GM19239 (cell line): ENCODE measurements at places on chromosomes 11 and 22.

DNA sequence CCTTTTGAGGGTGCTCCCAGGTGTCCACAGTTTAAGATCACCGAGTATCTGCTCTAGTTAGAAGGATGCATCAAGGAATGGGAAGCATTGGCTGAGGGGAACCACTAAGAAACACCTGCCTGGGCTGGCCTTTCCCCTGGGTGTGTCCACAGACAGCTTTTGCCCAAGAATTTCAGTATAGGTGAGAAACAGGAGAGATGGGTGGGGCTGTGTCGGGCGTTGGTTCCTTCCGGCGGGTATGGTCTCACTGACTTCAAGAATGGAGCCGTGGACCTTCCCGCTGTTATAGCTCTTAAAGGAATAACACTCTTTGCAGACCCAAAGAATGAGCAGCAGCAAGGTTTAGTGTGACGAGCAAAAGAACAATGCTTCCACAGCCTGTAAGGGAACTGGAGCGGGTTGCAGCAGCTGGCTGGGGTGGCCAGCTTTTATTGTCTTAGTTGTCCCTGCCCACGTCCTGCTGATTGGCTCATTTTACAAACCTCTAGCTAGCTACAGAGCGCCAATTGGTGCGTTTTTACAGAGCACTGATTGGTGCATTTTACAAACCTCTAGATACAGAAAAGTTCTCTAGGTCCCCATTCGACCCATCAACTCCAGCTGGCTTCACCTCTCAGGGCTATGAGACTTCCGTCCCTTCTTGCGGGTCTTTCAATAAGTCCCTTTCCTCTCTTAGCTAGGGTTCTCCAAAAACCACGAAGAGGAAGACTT is 2.4 kb downstream of the FADS1 start:
- no peak for DNase-seq

DNA sequence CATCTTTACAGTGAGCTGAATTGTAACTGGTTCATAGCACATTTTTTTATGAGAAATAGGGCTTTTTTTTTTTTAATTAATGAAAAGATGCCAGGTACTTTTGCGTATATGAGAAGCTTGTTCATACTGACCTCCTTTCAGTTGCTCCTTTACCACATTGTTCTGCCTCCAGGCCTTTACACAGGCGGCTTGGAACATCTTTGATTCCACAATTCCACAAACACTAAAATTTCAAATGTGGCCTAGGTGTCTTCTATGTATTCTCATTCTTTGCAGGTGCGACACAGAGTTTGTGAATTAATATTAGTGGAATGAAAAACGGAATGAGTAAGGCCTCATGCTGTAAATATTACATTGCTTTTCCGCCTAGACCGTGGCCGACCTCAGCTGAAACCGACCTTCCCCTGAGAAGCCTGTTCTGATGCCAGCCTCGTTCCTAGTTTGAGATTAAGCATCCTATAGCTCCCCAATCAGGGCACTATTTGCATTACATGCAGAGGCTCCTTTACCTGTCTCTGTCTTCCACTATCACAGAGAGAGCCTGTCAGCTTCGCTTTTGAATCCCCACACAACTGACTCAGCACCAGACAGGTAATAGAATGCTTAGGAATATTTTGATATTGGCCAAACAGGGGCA is 125.8 kb downstream of the LDLRAD3 start:
- DNase-seq, result no peak

- DNase-seq, result no peak
Measured at GRCh38 chr11:102921587-102922220, 33.8 kb downstream of the MMP13 start.

DNA sequence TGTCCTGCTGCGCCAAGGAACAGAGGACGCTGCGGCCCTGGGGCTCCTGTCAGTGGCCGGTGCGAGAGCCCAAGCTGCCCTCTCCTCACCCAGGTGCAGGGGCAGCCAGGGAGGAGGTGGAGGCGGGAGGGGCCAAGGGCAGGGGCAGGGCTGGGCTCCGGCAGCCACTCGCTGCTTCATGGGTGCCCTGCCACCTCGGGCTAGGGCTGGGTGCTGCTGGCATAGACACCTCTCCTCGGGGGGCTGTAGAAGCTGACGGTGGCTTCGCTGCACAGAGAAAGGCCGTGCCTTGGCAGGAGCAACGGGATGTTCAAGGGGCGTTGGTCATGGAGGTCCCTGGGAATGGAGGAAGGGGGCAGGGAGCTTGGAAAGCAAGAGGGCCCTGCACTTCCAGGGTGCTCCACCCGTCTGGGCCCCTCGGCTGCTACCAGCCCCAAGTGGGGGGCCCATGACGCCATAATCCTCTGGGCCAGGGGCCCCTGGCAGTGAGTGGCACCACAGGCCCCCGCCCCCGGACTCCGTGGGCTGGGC is 1.6 kb upstream of the TBX1 start:
- DNase-seq, result no peak

DNA sequence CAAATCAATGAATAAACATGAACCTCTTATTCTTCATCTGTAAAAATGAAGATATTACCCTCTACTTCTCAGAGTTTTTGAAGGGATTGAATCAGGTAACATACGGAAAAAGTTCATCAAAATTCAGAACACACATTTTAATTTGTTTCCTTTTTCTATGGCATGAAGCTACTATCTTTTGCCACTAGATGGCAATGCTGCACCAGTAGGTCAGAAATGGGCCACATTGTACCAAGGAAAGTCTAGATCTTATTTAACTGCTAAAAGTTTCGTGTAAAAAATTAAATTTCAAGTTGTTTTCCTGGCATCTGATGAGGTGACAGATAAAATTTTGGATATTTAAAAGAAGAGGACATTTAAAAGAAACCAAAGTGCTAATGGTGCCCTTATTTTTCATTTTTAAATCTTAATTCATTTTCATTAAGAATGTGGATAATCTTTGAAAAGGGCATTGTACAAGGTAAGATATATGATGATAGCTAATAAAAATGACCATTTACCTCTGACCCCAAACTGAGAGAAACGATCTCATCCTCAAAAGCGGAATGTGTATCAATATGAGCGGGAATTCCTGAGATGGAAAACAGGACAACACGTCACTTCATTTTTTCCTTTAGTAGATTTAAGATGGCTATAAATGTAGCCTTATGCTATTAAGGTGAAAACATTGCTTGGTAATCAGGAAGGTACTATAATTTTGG is 16.1 kb downstream of the ALKBH8 start:
- DNase-seq, result peak; percentile 9

DNA sequence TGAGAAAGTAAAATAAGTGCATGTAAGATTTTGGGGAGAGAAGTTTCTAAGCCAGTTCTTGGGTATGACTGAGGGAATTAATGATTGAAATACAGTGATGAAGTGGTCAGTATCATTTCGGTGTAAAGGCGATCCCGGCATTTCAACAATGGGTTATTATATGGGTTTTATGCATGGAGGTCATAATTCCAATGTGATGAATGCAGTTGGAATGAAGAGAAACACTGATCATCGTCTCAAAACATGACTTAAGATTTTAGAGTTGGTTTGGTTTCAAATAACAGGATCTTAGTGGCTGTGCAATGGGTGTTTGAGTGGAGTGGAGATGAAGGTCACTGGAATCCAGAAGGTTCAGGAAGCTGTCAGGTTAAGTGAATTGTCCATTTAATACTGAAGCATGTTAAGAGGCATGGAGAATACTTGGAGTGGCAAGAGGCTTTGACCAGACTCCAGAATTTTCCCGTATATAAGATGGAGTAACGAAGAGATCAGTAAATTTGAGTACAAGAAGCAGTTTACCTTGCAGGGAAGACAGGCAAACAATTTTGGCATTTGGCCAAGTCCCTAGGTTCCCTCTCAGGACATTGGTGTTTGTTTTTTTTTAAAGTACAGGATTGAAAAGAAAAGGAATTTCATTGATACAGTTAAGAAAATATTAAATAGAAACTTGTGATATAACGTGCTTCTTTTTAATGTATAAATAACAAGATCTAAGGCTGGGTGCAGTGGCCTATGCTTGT is 96.4 kb upstream of the BIRC3 start:
- no peak for DNase-seq

DNA sequence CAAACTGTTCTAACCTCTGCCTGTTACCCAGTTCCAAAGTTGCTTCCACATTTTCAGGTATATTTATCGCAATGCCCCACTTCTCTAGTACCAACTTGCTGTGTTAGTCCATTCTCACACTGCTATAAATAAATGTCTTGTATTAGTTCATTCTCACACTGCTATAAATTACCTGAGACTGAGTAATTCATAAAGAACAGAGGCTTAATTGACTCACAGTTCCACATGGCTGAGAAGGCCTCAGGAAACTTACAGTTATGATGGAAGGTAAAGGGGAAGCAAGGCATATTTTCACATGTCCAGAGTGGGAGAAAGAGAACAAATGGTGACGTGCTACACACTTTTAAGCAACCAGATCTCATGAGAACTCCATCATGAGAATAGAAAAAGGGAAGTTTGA is 130.4 kb upstream of the C11orf87 start:
- no peak for DNase-seq

GRCh38 chr11:27452147-27452546 is 20.4 kb downstream of the LGR4 start:
- DNase-seq, result no peak

- DNase-seq, result no peak
Measured at GRCh38 chr11:128898580-128899344, 7.6 kb downstream of the KCNJ5 start.

- DNase-seq, result no peak
Measured at GRCh38 chr11:123235117-123235655, 40.1 kb upstream of the CLMP start.

GRCh38 chr22:43018615-43019014 is 3.7 kb upstream of the PACSIN2 start:
- DNase-seq, result no peak

DNA sequence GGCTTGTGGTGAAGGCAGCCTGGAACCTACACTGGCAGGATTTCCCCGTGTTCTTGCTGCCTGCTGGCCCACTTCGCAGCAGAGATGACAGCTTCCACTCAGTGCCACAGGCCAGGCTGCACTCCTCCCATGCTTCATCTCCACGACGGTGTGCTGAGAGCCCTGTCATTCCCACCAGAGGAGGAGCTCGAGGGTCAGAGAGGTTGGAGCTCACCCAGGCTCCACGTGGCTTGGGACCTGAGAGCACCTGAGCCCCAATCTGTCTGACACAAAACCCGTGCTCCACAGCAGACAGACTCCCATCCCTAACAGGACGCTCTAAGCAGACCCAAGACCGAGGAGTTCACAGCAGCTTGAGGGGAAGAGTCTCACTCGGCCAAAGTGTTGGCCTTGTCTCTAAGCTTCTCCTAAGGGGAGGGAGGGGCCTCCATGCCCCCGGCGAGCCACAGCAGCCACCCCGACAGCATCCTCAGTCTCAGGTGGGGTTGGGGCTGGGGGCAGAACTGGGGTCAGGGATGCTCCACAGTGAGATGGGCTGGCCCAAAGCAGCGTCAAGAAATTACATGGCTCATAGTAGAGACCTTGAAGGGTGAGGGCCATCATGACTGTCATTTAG is 10.7 kb downstream of the LRFN4 start:
- DNase-seq, result no peak

DNA sequence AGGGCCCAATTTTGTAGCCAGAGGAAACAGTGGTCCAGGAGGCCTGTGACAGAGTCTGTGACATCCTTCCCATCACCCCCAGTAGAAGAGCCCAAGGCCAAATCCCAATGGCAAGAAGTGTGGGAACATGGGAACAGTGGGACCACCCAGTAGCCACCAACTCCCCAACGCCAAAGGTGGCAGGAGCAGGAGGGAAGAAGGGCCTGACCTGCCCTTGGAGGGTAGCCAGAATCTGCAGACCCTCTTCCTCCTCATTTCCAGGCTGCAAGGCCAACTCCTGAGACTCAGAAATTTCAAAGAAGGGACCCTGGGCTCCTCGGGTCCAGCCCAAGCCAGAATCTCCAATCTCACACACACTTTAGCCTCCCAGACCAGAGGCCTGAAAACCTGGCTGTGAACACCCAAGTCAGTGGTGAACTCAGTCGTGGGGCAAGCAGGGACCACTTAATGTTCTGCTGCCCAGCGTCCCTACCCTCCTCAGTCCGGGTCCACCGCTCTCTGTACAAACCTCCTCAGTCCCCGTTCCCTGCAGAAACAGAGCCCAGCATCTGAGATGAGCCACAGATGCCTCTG is 6.2 kb downstream of the RAB3IL1 start:
- no peak for DNase-seq

DNA sequence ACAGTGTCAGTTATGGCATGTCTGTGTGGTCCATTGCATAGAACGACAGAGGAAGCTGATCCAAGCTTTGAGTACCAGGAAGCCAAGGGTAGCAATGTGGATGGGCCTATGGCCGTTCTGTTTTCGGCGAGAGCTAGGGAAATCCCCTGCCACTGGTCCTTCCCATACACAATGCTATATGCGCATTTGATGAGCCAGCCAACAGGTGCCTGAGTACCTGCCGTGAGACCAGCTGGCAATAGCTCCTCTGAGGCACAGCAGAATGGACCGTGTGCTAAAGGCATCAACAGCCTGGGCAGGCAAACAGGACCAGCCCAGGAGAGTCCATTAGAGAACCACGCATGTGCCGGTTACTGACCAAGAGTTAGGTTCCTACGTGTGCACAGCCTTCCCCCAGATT is 753.0 kb downstream of the NTM start:
- DNase-seq, result no peak

GRCh38 chr22:27962268-27963044 is 43.4 kb upstream of the PITPNB start:
- DNase-seq, result no peak

GRCh38 chr11:11813288-11813962 is 28.3 kb upstream of the USP47 start:
- no peak for DNase-seq

DNA sequence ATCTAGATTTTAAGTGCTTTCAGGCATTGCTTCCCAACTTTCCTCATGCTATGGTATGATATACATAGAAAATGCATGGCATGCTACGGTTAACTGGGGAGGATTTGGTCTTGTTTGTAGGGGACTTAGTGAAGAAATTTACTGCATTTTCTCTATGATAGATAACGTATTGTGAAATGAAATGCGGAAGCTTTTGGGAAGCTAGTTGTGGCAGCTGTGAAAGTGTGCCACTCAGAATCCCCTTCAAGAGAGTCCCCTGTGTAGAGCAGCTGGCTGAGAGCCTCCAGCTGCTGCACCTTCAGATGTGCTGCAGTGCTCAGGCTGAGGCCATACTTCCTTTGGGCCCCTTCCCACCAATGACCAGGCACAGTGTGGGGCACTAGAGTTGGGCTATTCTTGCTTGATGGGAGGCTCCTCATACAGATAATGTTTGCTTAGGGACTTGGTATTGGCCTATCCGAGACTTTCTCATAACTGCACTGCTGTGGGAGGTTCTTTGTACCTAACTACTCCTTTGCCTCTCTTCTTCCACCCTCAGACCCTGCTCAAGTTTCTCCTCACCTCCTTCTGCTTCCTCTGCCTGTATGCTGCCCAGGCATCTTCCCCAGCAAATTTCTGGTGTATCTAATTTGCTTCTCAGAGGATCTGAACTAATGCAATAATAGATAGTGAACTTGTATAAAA is 67.3 kb downstream of the HIPK3 start:
- DNase-seq, result no peak
